Stimulated activated CD4-positive, alpha-beta T cell treated with anti-CD3 and anti-CD28 coated beads, Interleukin-12 subunit alpha, Interleukin-12 subunit beta, amount 100 ng/mL, for 4 hours (primary cell): ENCODE measurements at places on chromosomes 4 and X.
A peak's percentile ranks its signal among the peaks of the same experiment; 100 is the strongest.

- DNase-seq, result no peak
Observed at GRCh38 chrX:2498781-2499302, 1.9 kb downstream of the DHRSX start.

GRCh38 chr4:14259936-14260335 is 632.4 kb upstream of the BOD1L1 start:
- no peak for DNase-seq

GRCh38 chr4:105568584-105568983 is 16.2 kb downstream of the ARHGEF38 start:
- no peak for DNase-seq

DNA sequence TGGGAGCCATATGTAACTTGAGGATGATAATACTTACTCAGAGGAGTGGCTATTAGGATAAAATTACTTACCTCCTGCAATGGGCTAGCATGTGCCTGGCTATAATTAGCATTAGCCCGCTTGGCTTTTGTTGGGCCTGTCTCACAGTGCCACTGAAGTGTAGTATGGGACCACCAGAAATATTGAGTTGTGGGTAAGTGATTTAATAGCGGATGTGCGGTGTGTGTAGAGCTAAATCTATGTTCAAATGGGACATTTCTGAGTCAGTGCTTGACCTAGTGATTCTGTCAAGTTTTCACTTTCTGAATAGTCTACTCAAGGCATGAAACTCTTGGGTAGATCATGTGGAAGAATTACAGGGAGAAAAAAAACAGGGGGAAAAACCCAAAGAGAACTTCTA is 3.5 kb upstream of the CLNK start:
- DNase-seq, result no peak

- DNase-seq, result no peak
Observed at GRCh38 chr4:122005064-122005755, 53.4 kb upstream of the TRPC3 start.

DNA sequence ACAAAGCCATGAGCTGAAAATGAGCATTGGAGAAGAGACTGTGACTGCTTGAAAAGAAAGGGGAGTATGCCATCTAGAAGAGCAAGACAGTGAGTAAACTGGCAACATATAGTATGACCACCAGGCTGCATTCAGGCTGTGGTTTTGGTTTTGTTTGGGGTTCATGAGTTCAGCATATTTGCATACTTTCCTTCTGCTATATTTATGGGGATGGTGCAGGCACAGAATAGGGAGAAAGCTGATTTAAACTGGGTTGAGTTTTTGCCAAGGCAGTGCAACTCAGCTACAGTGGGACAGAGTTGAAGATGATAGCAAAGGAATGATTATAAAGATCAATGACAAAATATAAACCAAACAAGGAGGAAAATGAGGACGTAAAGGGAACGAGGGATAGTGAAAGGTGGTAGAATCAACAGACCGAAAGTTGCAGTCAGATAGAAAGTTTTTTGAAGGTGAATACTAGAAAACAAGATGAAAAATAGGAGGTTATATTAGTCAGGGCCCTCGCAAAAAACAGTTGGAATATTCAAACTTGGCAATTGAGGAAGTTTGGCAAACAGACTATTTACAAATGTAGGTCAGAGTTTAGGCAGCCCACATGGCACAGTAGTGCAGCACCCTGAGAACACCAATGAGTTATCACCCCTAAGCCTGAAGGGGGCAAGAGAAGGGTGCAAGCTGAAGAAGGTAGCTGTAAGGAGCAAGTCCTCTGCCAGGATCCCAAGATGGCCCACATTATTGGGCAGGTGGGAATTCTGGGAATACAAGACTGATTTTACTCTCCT is 114.8 kb upstream of the MAP9 start:
- no peak for DNase-seq

GRCh38 chrX:8803326-8803725 is 2.1 kb upstream of the FAM9A start:
- DNase-seq, result no peak

DNA sequence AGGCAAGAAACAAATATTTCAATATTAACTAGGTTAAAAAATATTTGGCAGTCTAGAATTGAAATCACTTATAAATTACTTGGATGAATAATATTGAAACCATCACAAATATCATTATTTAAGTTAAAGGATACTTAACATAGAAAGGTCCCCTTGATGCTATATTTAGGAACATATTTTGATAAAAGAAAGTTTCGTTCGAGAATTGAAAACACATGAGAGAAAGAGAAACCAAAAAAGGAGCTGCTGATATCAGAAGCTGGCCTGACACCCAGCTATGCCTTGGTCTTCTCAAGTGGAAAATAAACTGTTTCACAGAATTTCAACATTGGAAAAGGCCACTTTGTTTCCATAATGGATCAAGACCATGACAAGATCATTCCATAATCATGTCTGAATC is 762.4 kb downstream of the DMD start:
- no peak for DNase-seq

GRCh38 chr4:72970756-72971155 is 98.8 kb downstream of the COX18 start:
- no peak for DNase-seq

DNA sequence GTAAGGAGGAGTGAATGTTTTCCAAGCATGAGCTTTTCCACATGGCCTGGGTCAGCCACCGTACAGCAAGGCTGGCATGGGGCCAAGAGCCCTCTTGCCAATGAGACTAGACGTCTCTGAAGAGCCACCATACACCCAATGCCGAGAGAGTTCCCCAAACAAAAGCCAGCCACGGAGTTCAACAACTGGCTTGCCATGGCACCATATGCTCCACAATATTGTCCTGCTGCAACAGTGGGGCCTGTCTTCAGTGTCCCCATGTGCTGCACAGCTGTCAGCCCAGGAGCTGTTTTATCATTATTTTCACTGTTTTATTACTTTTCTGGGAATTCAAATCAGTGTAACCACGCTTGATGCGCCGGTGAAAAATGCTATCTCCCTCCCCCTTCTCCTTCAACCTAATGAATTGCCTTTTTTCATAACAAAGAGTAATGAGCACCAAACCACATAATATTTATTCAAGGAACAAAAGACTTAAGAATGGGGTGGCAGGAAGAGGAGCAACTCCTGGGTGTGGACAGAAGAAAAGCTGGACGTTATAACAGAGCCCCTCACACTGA is 18.4 kb downstream of the MAML3 start:
- DNase-seq, result no peak

DNA sequence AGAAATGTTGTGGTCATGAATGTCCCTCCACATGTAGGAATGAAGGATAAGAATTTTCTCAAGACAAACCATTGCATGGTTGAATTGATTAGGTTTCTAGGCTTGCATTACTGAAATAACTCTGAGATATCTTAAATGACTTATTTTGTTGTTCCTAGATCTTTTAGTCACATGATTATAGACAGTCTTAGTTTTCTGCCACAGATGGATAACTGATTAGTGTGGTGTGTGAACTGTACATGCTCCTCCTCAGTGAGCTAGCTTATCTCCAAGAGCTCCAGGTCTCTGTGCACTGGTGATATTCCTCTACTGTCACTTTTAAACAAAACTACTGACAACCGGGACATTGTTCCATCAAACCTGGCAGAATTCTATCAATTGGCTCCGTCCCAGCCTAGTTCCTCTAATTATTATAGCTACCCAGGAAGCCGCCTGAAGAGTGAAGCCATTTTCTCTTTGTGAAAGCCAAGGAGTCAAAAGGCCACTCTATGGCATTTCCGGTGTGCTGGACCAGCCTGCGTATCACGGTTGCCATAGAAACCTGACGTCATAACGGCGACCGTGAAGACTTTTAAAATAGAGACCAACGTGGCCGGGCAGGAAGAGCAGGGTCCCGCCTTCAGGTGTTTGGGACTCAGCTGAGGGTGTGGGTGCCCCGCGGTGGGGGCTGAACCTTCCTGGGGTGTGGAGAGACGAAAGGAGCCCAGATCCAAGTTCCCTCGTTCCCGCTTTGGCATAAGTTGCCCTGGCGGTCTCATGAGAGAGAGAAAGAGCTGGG is 28.1 kb downstream of the BEX3 start:
- DNase-seq, result peak; percentile 11
